ENCODE measurements at places on chromosomes 4 and X. TPM values are rescaled to one million over a fixed set of nuclear protein-coding genes. Genes with fewer than 3 reads are reported as not detected.

IL9R gene
- not detected for total RNA-seq

BEX4 gene
- total RNA-seq: 17.9 TPM

CLOCK gene
- total RNA-seq: 16.4 TPM

CD40LG gene
- not detected for total RNA-seq

L1CAM gene
- 19.0 TPM for total RNA-seq

OTC gene
- total RNA-seq: not detected

FATE1 gene
- not detected for total RNA-seq

PHOX2B gene
- total RNA-seq: not detected

RTL9 gene
- 0.18 TPM for total RNA-seq

MAOA gene
- 47.3 TPM for total RNA-seq

GAB1 gene
- total RNA-seq: 4.9 TPM

ANOS1 gene
- 1.4 TPM for total RNA-seq

SSX1 gene
- total RNA-seq: not detected

TIGD4 gene
- not detected for total RNA-seq

MAP3K15 gene
- not detected for total RNA-seq
